AG10803 (cell line): ENCODE measurements at places on chromosomes 1 and 21.

DNA sequence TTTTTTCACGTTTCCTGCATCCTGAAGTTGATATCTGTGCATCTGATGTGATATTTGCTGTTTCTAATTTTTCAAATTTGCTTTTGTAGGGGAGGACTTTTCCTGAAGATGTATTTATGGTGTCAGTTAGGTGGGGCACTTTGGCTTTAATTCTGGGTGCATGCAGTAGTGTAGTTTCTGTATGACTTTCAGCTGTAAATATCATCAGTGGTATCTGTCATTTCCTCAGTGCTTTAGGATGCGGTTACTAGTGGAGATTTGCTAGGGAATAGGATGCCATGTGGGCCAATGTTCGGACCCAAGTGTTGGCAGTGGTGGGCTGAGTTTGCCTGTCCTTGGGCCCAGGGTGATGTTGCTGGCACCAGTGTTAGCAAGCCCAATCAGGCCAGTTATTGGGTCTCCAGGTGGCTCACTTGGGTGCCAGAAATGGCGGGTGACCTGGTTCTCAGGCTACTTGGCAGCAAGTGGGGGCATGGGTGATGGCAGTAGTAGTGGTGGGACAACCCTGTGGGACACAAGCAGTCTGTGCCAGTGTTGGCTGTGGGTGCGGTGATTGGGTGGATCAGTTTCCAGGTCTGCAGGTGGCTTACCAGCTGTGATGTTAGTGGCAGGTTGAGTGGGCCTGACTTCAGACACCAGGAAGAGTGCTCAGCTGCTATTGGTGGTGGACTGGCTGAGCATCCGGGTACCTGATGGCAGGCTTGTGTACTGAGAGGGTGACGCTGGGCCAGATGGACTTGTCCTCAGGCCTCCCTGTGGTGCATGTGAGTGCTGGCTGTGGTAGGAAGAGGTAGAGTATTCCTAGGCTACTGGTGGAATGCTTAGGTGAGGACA, 24.4 kb downstream of the CD55 start:
- no peak for DNase-seq

DNA sequence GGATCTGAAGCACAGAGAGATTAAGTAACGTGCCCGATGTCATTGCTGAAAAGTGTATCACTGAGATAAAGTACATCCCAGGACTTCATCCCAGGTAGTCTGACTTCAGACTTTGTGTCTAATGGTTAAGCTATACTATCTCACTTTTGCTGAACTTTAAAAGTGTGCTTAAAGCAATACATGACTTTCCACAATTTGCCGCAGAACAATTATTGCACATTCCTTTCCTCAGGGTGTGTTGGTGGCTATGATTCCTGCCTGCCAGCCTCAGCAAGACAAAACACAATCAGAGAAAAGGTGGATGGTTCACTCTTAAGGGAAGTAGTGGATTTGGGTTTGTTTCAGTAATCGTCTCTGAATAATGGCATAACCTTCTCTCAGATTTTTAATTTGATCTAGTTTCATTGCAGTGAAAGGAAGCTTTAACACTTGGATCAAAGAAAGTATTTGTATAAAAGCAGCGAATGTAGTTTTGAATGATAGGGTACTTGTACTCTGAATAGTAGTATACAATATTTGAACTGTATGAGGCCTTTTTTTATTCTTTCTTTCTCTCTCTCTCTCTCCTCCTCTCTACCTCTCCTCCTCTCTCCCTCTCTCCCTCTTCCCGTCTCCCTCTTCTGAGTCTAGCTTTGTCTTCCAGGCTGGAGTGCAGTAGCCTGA, 47.0 kb downstream of the CNST start:
- DNase-seq = no peak

- DNase-seq = no peak
Measured at GRCh38 chr1:163896001-163896400, 574.2 kb downstream of the NUF2 start.

DNA sequence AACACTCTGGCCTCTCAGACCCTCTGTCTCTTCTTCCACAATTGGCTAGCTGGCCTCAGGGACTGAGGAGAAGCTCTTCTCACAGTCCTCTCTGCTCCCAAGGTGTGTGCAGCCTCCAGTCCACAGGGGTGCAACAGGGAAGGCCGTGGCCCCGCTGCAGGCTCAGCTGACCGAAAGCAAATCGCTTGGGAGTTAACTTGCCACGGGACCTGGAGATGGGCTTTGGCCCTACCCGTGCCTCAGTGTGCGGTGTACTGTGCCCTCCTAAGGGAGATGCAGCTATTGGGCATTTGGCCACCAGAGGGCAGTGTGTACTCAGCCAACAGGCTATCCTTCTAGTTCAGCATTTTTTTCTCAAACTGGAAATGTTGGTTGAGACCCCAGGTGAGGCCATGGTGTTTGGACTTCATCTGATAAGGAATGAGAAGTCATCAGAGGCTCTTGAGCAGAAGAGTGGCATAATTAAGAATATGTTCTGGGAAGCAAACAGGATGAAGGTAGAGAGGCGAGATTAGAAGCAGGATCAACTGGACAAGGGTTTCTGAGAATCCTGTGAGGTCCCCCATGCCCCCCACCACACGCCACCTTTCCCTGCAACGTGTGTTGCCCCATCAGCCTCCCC, 42.5 kb upstream of the TMEM125 start:
- peak; percentile 58 for DNase-seq

- DNase-seq = no peak
Measured at GRCh38 chr21:45507888-45508508, 34.2 kb downstream of the SLC19A1 start.

- DNase-seq = no peak
Measured at GRCh38 chr1:67741121-67741520, 56.1 kb downstream of the GADD45A start.

GRCh38 chr1:167289966-167290365, 69.3 kb downstream of the POU2F1 start:
- DNase-seq = no peak

- no peak for DNase-seq
Measured at GRCh38 chr1:154851392-154852177, 18.5 kb downstream of the KCNN3 start.

- DNase-seq = no peak
Measured at GRCh38 chr1:31133368-31133767, 67.9 kb upstream of the PUM1 start.

DNA sequence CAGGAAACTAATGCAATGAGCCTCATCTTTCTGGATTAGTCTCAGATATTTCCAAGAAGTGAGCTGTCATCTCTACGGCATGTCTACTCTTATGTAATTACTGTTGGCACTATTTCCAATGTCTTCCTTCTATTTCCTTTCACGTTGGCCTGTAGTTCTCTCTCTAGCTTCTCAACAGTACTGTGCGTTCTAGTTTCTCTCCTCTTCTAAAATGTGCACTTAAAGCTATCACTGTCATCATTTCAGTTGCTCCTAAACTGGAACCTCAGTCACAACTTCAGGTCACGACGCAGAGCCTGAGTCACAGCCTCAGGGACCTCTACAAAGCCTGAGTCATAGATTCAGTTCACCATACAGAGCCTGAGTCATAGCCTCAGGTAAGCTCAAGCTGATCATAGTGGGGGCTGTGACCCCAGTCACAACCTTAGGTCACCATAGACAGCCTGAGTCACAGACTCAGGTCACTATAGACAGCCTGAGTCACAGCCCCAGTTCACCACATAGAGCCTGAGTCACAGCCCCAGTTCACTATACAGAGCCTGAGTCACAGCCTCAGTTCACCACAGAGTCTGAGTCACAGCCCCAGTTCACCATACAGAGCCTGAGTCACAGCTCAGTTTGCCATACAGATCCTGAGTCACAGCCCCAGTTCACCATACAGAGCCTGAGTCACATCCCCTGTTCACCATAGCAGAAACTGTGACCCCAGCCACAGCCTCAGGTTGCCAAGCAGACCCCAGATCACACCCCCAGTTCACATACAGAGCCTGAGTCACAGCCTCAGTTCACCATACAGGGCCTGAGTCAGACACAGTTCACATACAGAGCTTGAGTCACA, 13.0 kb downstream of the WNT9A start:
- DNase-seq = peak; percentile 82

- peak; percentile 80 for DNase-seq
Measured at GRCh38 chr1:10634428-10635084, 159.8 kb downstream of the PEX14 start.

DNA sequence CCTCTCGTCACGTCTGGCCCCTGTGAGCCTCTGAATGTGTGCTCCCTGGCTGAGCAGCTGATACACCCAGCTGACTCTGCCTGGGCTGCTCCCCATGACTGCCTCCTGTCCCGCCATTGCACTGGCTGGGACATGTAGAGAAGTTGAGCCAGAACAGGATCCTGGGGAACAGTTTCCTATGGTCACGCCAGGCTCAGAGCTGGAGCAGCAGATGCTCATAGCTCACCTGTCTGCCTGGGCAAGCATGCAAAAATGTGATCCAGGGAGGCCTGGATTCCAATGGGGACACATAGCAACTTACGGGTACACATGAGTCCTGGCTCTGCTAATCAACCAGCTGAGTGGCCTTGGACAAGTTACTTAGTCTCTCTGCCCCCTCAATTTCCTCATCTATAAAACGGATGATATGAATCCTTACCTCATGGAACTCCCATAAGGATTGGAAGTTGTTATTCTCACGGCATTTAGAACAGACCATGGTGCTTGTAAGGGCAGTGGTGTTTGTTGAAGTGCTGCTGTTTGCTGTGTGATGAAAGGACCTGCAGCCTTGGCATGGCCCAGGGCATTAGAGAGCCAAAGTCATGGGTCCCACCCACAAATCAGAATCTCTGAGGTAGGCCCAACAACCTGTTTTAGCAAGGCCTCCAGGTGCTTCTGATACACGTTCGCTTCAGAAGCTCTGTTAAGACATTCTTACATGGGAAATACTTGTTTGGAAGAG, 150.3 kb upstream of the VANGL1 start:
- DNase-seq = no peak

DNA sequence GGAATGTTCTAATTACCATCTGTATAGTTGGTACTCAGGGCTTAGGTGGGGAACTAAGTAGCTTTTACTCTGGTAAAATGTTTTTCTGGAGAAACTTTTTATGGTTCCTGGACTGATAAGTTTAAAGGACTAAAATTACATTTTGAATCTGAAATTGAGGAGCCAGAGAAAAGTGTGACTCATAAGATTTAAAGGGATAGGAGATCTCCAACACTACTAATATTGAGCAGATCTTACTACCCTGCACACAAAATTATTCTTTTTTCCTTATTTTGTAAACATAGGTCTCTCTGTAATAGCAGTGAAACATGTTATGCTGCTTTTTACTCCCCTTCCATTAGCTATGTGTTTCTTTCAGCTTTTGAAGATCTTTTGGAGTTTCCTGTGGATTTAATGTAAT, 32.5 kb downstream of the MTF2 start:
- DNase-seq = no peak

- no peak for DNase-seq
Measured at GRCh38 chr1:8321612-8322011, 3.7 kb downstream of the SLC45A1 start.

GRCh38 chr1:156499842-156500542, 583 bp downstream of the MEF2D start:
- no peak for DNase-seq

DNA sequence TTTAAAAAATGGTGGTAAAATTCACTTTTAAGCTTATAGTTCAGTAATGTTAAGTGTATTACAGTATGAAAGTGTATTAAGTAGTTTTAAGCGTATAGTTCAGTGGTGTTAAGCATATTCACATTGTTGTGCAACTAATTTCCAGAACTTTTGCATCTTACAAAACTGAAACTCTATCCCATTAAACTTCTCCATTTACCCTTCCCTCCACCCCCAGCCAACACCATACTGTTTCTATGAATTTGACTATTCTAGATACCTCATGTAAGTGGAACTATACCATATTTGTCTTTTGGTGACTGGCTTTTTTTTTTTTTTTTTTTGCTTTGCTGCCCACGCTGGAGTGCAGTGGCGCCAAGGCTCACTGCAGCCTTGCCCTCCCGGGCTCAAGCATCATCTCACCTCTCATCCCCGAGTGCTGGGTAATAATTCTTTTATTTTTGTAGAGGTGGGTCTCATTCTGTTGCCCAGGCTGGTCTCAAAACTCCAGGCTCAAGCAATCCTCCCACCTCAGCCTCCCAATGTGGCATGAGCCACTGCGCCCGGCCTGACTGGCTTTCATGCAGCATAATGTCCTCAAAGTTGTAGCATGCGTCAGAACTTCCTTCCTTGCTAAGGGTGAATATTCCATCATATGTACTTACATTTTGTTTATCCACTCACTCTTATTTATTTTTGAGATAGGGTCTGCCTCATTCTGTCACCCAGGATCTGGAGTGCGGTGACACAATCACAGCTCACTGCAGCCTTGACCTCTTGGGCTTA, 45.1 kb upstream of the BMP8B start:
- DNase-seq = no peak

DNA sequence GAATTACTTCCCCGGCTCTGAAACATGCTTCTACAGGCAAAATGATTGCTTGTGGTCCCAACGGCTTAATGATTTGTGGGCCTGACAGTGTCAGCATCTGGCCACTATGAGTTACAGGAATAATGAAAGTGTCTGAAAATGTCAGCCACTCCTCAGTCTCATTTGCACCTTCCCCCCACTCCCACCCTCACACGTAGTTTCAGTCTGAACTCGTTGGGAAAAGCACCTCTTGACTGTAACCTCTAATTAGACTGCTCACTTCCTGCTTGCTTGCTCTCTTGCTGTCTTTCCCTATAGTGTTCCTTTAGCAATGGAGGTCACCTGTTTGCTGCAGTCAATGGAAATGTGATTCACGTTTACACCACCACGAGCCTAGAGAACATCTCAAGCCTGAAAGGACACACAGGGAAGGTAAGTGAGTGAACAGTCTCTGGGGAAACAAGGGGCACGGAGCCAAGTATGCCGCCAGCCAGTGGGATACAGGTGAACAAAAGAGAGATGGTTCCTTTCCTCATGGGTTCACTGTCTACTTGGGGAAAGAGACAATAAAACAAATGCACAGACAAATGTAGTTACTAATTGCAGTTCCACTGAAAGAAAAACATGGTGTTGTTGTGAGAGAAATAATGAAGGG, 27.1 kb downstream of the CFAP57 start:
- no peak for DNase-seq

DNA sequence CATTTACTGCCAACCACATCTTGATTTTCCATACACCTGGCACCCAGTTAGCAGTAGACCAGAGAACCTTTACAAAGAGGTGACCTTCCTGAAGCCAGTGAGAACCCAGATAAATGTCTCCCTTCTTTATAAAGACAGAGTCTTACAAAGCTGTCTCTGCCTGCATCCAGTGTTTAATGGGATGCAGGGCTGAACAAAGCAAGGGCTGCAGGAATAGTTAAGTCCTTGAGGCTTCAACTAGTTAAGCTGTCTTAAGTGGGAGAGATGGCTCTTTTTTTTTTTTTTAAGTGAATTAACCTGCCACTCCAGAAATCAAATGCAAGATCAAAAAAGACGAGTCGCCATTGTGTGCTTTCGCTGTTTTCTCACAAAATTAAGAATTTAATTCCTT, 1.5 kb downstream of the AHCYL1 start:
- no peak for DNase-seq

DNA sequence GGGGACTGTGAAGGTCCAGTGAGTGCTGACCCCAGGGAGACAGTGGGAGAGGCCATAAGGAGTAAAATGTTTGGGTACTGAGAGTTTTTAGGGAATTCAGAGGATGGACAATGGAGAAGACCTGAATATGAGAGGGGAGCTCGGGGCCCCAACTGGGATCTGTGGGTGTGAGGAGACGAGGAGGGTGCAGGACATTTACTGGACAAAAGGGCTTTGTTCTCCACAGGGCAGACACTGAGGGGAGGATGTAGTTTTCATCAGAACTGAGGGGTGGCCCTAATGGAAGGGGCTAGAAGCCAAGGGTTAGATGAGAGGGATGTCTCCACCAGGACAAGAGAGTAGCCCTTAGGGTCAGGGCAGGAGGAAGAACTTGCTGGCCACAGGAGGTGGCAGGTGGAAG, 30.0 kb downstream of the TMCC2 start:
- DNase-seq = no peak

- peak; percentile 38 for DNase-seq
Measured at GRCh38 chr1:71364236-71364635, 283.4 kb upstream of the ZRANB2 start.

GRCh38 chr1:39115271-39116110, 89.0 kb upstream of the MACF1 start:
- DNase-seq = peak; percentile 72
